ENCODE measurements at places on chromosomes 13 and 19.

- no peak for DNase-seq
Measured at GRCh38 chr13:48748681-48749080, 95.0 kb downstream of the CYSLTR2 start.

- no peak for DNase-seq
Measured at GRCh38 chr13:38899571-38899970, 91.1 kb downstream of the STOML3 start.

DNA sequence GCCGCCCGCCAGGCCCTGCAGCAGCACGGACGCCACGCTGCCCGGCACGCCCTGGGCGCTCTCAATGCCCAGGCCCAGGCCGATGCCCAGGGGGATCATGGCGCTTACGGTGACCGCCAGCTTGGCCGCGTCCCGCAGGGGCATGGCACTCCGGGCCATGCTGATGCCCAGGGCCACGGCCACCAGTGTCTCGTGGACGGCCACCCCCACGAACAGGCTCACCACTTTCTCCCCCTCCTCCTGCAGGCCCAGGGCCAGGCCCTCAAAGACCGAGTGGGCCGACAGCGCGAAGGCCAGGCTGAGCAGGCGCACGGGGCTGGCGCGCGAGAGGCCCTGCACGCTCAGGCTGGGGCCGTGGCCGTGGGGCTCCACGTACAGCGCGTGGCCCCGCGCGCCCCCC is 6.9 kb downstream of the SLC39A3 start:
- DNase-seq = no peak

GRCh38 chr13:50994651-50995050 is 85.1 kb downstream of the RNASEH2B start:
- no peak for DNase-seq

- DNase-seq = no peak
Measured at GRCh38 chr19:58054901-58055874, 3.9 kb upstream of the ZNF135 start.

DNA sequence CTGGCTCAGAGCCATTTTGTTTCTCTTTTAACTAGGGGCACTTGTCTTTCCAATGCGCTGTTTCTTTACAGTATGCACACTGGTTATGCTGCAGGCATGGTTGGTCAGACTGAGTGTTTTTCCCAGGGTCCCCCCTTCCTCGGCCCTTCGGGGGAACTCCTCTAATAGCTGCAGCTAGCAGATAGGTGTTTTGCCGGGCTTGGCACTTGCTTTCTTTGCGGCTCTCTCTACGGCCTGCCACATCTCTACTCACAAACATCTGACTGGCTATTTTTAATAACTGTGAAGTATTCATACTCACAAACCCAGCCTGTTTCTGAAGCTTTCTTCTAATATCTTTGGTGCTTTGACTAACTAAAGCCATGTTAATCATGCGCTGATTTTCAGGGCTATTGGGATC is 89.4 kb downstream of the SLC25A15 start:
- DNase-seq = no peak

GRCh38 chr13:112959206-112959605 is 9.8 kb upstream of the MCF2L start:
- DNase-seq = no peak

DNA sequence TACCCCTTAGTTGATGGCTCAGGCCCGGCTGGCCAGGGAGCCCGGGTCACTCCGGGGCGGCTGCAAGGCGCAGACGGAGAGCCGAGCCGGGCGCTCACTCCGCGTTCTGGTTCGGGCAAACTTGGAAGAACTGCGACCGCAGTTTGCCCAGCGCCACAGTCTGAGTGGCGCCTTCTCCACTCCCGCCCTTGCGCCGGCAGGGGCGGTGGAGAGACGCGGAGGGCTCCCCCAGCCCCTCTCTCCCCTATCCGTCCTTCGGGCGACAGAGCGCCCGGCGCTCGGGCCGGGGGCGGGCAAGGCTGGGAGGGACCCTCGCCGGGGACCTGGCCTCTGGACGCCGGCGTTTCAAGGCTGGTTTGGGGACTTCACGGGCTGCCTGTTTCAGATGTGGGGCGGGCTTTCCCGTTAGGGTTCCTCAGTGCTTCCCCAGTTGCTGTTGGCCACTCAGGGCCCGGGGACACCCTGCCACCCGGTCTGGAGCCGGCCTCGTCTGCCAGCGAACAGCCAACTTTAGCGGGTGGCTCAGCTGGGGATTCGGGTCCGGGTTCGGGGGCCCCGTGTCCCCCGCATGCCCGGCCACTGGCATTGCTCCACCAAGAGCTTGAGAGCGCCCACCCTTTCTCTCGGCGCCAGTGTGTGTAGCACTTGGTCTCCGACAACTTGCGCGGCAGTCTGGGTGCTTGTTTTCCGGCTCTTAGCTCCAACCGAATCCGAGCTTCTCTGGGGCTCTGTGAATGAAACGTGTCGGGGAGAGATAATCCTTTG is 1.5 kb downstream of the GPC6 start:
- DNase-seq = peak; percentile 77

DNA sequence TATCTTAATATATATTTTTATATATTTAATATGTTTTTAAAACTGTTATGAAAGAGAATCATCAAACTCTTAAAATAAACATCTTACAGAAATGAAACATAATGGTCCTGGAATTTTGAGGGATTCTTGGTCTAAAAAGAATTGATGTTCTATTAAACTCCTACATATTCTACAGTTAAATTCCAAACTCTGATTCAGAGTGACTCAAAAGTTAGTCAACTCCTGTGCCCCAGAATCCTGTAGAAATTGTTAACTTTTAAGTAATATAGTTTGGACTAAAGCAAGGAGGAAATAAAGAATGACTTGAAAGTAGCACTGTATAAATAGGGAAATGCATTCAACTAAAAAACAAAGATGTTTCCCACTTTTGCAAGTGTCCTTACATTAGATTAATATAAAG is 47.7 kb downstream of the FNDC3A start:
- no peak for DNase-seq

DNA sequence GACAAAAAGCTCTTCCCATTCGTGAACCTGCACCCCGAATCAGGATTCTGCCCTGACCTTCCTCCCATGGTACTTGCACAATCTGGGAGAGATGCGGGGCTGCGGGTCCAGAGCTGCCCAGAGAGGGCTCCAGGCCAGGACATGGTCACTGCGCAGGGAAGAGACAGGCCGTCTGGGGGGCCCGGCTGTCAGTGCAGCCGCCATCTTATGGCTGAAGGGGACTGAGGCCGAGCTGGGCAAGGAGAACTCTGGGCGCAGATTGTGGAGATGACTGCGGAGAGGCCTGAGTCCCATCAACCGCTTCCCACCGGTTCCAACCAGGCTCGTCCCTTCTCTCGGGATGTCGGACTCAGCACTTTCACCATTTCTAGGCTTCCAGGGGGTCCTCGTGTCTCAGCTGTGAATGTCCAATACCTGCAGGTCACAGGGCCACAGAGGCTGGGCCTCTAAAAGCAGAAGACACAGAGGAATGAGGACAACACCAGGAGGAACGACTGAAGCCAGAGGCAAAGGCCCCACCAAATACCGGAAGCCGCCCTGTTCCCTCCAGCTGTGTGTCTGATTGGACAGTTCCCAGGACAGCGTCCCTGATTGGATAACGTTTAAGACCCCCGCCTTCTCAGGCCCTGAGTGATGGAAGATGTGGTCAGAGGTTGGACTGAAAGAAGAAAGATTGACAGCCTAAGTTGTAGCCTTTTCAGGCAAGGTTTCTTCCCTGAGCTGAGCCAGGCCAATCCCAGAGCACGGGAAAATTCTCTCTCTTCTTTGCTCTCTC is 117.1 kb upstream of the ZNF91 start:
- no peak for DNase-seq

GRCh38 chr13:113919761-113920559 is 53.9 kb downstream of the C13orf46 start:
- no peak for DNase-seq

DNA sequence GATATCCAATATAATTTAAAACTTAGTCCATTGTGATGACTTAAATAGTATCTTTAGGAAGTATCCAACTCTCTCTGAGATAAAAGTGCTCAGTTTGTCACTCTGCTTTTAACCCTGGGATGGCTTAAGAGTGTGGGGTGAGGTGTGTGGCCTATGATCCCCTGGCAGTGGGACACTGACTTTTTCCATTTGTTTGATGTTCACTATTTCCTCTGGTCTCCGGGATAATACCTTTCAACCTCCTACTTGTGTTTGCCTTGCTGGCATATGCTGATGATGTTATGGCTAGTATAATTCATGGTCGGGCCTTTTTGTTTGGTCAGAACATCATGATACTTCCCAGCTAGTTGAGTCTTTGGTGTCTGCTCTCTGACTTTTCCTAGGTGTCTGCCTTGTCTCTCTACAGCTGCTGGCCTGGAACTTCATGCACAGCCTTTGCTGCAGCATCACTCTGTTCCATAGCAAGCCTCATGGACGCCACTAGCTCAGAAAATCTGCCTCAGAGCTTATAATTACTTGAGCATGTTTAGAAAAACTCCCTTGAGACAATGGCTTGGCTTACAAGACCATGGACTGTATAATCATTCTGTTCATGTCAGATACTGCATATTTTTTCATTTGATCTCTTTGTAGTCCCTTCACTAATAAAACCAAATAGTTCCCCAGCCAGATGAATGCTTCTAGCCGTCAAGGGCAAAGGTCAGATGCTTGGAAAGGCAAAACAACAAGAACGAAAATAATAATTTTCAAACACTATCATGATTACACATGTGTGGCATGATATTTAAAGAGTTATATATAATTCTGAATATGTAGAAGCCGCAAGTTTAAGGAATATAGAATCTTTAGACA is 75.2 kb downstream of the WDFY2 start:
- DNase-seq = no peak

GRCh38 chr13:51799261-51799660 is 4.7 kb downstream of the DHRS12 start:
- no peak for DNase-seq

- DNase-seq = no peak
Measured at GRCh38 chr13:64274481-64275217, 2859.0 kb upstream of the PCDH20 start.

DNA sequence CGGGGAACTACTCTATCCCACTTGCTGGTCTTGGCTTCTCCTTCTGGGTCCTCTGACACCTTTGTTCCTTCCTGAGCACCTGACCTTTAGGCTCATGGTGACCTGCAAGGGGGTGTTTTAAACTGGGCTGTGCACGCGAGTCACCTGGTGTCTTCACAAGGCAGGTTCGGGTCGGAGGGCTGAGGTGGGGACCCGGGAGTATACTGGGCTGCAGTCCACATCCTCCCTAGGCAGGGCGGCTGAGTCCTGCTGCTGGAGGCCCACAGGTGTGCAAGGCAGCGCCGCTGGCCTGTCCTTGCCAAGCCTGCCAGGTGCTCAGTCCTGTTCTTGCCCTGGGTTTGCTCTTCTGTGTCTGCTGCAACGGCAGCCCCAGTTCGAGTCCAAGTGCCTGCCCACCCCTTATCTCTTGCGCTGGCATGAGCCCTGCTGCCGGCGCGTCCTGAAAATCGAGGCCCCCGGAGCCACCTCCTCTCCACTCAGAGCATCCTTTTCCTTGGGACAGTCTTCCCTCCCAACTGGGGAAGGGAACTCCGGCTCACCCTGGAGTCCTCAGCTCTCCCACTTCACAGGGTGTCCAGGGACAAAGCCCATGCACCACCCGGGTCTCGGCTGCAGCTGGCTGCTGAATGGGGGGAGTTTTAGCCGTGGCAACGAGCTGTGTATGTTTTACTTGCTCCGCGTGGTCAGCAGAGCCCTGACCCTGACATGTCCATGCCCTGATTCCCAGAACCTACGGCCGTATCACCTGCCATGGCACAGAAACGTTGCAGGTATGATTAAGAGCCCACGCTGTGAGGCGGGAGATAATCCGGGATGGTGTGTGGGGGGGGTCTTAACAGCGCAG is 193.5 kb downstream of the TEX29 start:
- DNase-seq = no peak

DNA sequence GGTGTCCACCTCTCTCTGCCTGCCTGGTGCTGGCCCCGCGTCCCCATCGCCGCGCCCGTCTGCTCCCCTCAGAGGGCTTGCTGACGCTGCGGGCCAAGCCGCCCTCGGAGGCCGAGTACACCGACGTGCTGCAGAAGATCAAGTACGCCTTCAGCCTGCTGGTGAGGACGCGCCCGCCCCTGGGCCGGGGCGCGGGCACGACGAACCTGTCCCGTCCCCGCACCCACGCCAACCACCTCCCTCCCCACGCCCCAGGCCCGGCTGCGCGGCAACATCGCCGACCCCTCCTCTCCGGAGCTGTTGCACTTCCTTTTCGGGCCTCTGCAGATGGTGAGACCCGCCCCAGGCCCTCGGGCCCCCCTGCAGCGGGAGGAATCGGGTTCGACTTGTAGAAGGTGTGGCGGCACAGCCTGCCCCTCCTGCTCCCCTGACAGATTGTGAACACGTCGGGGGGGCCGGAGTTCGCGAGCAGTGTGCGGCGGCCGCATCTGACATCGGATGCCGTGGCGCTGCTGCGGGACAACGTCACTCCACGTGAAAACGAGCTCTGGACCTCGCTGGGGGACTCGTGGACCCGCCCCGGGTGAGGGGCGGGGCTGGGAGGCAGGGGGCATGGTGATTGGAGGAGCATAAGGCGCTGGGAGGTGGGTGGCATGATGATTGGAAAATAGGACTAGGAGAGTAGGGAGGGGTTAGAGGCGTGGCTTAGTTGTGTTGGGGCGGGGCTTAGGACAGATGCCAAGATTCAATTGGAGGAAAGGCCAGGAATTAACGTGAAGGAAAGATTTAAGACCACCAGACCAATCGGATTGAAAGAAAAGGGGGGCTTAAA is 6.6 kb downstream of the EPS8L1 start:
- DNase-seq = no peak

GRCh38 chr13:97069050-97069815 is 75.0 kb upstream of the OXGR1 start:
- no peak for DNase-seq

- DNase-seq = peak; percentile 23
Measured at GRCh38 chr19:28065026-28065425, 1147.9 kb downstream of the UQCRFS1 start.

DNA sequence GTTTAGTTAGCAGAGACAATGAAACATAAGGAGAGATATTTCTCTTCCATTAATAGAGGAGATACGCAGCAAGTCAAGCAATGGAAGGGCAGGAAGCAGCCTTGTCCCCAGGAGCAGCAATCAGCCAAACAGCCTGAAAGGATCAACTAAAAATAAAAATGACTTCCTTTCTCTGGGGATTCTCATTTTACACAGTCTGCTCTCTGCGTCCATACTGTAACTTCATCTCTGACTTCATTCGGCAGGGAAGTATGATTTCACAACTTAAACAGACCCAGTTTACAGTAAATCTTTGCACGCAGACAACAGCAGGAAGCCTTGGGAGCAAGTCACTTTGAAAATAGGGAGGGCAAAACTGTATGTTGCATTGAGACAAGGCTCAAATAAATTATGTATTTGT is 826.7 kb downstream of the DIAPH3 start:
- DNase-seq = no peak

DNA sequence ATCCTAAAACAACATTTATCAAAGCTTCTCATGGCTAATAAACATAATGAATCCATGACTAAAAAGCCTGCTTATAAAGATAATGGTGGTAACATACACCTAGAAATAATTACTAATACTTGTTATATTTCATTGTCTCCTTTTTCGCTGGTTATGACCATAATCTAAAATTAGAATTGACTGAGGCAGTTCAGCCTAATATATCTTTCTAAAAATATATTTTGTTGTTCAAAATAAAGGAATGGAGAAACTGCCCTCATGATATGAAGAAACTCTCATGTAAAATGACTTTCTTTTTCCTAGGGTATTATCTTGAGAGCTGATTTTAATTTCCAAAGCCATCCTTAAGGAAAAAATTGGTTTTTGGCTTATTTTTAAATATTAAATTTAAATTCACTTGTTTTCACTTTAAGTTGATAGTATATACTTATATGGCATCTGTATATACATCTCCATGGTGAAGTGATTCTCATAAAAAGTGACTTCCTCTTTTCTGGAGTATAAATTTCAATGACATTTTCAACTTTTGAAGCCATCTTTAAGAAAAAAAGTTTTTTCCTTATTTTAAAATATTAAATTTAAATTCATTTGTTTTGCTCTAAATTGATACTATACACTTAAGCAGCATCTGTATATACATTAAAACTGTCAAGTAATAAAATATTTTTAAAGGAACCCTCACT is 204.6 kb downstream of the VWA8 start:
- DNase-seq = no peak

Data from NT2/D1 (cell line).